ENCODE measurements at places on chromosomes 7 and 10.

DNA sequence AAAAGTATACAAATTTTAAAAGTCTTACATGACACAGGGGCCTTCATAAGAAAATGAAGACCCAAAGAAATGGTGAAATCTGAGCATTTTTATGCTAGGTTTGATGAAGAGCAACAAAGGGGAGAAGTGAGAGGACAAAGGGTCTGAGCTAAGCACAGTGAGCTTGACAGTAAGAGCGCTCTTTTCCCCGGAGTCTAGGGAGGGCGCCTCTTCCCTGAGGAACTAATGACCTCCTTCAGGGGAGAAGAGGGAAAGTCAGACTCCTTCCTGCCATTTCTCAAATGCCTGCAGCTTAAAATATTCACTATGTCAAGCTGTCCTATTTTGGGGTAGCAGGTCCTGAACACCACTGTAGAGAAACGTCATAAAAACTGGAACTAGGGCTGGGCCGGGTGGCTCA is 18.1 kb upstream of the PAXIP1 start:
- DNase-seq, result no peak

- DNase-seq, result no peak
Measured at GRCh38 chr7:16606704-16607103, 38.9 kb downstream of the ANKMY2 start.

- no peak for DNase-seq
Measured at GRCh38 chr10:90598513-90598912, 259.3 kb downstream of the HTR7 start.

DNA sequence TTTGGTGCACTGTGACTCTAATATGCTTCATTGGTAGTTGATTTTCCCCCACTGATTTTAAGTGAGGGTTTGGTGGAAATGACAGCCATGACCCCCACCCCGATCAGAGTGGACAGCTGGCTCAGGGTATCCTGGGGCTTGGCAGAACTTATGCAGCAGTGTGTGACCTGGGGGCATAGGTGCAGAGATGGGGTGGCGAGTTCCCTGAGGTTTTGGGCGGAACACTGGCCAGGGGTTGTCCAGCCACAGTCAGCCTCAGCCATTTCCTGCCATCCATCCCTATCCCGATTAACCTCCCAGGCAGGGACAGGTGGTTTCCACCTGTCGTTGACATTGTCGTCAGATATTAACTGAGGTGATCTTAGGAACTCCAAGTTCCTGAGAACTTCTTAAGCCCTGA is 155.8 kb upstream of the CHST15 start:
- no peak for DNase-seq

DNA sequence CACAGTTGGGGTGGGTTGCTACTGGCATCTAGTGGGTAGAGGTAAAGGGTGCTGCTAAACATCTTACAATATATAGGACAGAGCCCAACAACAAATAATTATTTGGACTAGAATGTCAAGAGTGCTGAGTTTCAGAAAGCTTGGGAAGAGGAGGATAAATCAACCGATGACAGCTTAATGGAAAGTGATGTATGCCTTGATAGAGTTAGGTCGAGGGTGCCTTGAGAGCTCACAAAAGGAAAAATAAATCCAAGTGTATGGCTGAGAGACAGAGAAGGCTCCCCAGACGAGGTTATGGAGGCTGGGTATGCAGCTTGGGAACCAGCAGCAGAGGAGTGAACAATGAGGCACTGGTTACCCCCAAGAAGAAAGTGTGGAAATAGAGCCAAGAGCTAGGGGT is 211.1 kb downstream of the HDAC9 start:
- no peak for DNase-seq

DNA sequence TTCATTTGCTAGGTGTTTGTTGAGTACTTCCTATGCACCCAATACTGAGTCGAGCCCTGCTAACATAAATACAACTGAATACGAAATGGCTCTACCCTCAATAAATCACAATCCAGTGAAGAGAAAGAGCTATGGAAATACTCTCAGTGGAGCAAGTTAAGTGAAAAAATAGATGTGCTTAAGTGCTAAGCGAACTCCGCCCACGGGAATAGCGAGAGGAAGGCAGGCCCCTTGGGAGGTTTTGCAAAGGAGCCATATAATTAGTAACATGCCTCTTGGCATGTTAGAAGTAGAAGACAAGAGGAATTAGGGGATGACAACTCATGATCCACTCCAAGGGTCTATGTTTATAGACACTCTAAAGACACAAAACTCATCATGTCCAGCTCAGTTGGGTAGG is 42.8 kb upstream of the TSPAN33 start:
- no peak for DNase-seq

Measured in NCI-H2081 (cell line).